ENCODE measurements at places on chromosomes 4 and X.

- no peak for DNase-seq
These were observed 717.3 kb upstream of the ACTRT1 start for GRCh38 chrX:128769495-128769894.

DNA sequence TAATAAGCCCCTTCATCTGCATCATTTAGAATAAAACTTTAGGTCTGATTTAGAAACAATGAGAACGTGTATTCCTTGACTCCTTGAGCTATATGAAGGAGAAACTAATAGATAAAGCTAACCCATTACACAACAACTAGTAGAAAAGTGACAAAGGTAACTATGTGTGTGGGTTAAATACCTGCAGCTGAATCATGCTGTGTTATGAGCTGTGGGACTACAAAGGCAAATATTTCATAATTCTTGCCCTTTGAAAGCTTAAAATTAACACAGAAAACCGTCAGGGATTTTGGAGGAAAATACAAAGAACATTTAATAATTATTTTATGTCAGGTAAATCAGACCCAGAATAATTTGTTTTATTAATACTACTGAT lies 898 bp upstream of the NDP start:
- DNase-seq = no peak

- DNase-seq = peak; percentile 69
These were observed 152.5 kb upstream of the SPRY1 start for GRCh38 chr4:123244137-123244536.

DNA sequence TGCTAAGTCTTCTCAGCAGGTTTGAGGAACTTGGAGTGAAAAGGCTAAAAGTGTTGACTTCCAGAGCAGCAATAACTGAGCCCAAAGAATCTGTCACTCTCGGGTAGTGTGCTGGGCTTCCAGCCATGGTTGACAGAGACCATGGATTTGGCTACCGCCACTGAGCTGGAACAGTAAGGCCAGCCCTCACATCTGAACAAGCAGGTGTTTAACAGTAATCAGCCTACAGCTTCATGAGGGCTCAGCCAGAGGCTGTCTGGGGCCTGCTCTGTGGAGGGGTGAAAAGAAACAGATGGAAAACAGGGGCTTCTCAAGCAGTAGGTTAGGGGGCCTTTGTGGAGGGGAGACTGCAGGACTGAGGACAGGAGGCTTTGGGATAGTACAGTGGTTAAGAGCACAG lies 14.9 kb downstream of the RASL11B start:
- DNase-seq = no peak

- DNase-seq = no peak
These were observed 155.8 kb downstream of the ARAP2 start for GRCh38 chr4:36088542-36088941.

DNA sequence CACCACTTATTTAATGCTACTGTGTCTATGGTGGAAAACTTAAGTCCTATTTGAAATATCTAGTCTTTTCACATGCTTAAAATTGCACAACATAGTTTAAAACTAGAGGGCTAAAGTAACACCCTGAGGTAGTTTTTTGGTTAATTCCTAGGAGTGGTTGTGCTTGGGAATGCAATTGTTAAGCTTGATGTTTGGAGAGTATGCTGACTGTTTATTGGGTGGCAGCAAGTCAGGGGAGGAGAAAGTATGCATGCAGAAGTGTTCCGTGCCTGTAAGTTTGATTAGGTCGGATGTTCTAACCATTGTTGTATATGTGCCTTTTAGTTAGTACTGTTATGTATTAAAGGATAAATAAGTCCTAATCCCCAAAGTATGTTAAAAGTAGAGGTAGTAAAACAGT lies 40.5 kb downstream of the CXCL8 start:
- no peak for DNase-seq

GRCh38 chr4:5232549-5232948 lies 181.3 kb downstream of the STK32B start:
- DNase-seq = no peak

GRCh38 chr4:113604955-113605354 lies 156.6 kb downstream of the CAMK2D start:
- DNase-seq = no peak

DNA sequence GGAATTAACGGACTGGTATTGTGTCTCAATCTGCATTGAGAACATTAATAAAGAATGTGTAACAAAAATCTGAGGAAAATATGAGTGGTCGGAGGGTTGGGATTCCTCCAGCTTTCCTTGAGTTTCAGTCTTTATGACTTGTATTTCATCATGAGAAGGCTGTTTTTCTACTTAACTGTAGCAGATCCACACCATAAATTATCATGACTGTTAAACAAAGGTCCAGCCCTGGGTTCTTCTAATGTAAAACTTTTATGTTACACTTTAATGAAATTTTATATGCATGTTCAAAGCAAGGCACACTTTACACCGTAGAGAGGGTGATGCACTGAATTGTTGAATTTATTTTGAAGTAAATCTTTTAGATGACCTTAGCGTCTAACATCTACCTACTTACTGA lies 7.0 kb downstream of the AFF2 start:
- DNase-seq = no peak

DNA sequence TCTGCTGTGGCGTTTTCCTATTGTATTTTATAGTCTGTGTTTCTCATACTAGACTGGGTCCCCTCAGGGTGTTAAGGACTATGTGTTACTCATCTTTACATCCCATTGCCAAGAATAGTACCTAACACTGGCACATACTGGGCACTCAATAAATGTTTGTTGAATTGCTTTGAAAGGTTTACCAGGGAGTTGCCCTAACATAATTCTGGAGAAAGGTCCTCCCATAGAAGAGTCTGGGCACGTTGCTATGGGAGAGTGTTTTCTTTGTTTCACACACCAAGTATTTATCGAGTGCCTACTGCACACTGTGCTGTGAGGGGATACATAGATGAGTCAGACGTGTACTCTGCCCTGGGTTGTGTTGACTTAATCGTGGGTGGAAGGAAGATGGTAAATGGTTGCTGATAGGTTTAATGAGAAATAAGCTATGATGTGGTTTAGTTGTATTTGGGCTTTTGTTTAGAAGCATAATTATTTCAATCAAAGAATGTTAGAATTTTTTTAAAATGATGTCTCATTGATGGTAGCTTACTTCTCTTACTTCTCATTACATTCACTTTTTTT lies 42.9 kb downstream of the AFF1 start:
- peak; percentile 26 for DNase-seq

GRCh38 chr4:148283665-148284064 lies 158.5 kb downstream of the NR3C2 start:
- no peak for DNase-seq

GRCh38 chr4:79682801-79683530 lies 274.9 kb upstream of the GK2 start:
- peak; percentile 35 for DNase-seq

GRCh38 chr4:110821186-110821585 lies 198.3 kb upstream of the PITX2 start:
- DNase-seq = no peak

- DNase-seq = peak; percentile 1
These were observed 53.8 kb downstream of the APLN start for GRCh38 chrX:129600981-129601424.

- DNase-seq = no peak
These were observed 109.7 kb downstream of the UNC5C start for GRCh38 chr4:95439071-95439470.

DNA sequence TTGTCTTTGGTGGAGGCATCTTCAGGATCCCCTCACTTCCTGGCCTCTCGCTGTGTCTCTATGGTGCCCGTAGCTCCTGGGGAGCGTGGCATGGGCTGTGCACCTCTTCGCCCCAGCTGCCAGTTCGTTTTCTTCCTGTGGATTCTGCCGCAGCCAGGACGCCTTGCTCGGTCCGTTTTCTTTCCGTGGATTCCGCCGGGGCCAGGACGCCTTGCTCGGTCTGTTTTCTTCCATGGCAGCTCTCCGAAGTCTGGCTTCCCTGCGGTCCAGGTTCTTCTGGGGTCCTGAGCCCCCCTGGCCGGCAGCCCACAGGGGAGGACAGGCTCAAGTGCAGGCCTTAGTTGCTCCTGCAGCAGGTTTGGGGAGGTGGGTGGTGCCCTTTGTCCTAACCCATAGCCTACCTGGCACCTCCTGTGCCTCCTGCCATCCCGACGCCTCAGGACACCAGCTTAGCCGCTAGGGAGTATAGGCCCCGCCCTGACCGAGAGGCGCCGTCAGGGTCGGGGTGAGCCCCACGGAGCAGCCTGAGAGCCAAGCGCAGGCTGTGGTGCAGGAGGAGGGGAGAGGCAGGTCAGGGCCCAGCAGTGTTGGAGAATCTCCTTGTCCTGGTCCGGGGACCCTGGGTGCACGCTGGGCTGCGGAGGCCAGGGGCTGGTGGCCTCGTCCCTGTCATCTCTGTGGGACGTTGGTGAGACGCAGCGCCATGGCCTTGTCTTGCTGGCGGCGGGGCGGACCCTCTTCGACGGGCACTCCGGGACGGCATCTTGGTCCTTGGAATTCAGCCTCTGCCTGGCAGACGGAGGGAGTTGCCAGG lies 27.1 kb downstream of the UVSSA start:
- DNase-seq = no peak

GRCh38 chr4:61298178-61298740 lies 98.1 kb downstream of the ADGRL3 start:
- no peak for DNase-seq

- DNase-seq = no peak
These were observed 92.6 kb upstream of the TRPC3 start for GRCh38 chr4:122044501-122044900.

- DNase-seq = peak; percentile 42
These were observed 13.5 kb downstream of the RXFP1 start for GRCh38 chr4:158535130-158535614.

DNA sequence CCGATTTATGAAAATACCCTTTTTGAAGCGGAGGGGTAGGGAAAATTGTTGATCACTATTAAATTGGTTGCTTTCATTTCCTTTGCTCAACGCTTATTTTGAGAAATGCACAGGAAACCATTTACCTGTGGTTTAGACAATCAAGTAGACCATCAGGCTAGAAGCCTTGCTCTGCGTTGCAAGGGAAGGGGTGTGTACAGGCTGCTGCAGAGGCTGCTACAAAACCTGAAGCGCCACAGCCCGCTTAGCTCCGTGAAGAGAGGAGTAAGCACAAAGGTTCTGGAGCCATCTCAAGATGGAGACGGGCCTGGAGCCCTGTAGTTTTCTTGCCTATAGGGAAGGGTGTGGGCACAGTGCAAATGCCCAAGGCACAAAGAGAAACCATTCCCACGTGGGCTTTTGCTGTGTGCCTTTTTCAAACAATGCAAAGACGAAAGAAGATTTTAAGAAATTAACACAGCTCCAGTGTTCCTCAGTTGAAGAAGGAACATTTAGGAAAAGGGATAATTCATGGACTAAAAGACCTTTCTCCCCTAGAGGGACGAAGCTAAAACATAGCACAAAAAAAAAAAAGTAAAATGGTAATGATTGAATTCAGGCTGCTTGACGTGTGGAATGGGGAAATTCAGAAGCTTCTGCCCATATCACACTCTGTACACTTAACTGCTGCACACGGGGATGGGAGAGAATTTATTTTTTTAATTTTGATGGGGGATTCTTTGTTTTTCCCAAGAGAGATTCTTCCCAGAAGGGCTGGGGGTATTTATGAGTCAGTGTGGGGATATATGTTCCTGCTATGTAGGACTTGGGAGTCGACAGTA lies 3.5 kb downstream of the TMSB4X start:
- DNase-seq = peak; percentile 77
